ENCODE measurements at places on chromosomes 16 and 17.

DNA sequence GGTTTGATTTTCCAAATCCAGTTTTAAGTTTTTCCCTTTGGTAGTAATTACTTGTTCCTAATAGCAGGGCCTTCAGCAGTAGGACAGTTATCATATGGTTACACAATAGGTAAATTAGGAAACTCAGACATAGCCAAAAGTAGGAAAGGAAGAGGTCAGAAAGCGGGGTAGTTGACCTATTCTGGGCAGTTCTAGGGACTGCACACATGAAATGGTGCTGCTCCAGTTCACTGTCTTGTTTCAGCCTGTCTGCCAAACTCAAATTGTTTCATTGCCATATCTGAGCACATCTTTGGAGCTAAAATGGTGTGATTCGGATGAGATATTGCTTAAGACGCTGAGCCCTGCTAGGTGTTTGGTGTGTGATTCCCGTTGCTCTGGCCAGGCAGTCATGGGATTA is 56.7 kb downstream of the TANGO6 start:
- no peak for DNase-seq

- DNase-seq, result no peak
Observed at GRCh38 chr16:24668481-24669061, 60.9 kb upstream of the TNRC6A start.

GRCh38 chr16:70407811-70408274 is 31.1 kb downstream of the ST3GAL2 start:
- no peak for DNase-seq

DNA sequence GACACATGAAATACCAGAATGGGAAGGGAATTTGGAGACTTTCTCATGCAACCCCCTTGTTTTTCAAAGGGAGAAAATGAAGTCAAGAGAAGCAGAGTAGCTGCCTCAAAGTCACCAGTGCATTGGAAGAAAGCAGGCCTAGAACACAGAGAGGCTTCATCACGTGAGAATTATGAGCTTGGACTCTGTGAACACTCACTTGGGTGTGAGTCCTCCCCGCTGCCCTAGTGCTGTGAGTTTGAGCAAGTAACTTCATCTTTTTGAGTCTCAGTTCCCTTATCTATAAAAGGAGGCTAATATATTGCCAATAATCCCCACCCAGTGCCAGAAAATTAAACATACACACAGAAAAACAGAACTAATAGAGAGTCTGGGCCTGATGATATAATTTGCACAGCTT is 315.8 kb downstream of the XYLT1 start:
- DNase-seq, result no peak

GRCh38 chr16:83345846-83346640 is 461.7 kb upstream of the HSBP1 start:
- DNase-seq, result no peak

DNA sequence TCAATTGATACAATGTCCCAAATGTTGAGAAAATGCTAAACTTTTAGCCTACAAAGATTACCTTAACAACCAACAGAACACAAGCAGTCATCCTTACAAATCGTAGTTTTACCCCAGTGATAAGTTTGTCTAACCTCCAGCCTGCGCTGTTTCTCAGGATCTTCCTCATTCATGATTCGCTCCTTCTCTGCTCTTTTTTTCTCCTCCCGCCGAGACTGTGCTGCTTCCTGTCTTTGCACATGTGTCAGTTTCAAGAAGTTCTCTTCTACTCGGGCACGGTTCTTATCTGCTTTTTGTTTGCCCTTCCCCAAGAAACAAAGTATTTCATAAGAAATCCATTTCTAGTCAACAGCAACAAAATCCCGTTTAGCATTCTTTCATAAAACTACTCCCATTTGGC is 10.2 kb upstream of the STRADA start:
- no peak for DNase-seq

DNA sequence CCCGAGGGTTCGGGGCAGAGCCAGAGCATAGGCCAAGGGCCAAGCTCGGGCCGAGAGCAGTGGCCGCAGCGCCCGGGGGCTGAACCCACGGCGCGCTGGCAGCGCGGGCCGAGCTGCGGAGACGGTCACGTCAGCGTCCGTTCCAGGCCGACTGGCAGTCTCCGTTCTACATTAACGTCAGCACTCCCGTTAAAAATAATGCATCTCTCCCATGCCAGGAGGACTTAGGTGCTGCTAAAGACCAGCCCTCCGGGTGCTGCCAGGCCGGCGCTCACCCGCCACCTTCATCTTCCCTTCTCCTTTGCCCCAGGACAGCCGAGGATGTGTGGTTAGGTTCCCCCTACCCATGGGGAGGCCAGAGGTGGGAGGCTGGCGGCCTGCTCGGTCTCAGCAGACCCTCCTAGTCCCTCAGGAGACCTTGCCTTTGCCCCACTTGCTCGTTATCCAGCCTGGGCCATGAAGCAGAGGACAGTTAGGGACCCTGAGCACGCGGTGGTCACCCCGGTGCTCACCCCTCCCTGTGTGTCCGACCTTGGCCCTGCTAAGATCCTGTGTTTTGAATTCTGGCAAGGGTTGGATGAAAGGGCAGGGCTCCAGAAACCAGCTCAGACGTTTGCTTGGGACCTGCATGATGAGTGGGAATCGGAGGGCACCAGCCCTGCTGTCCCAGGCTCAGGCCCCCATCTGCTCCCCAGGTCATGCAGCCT is 572 bp downstream of the MPG start:
- DNase-seq, result no peak

DNA sequence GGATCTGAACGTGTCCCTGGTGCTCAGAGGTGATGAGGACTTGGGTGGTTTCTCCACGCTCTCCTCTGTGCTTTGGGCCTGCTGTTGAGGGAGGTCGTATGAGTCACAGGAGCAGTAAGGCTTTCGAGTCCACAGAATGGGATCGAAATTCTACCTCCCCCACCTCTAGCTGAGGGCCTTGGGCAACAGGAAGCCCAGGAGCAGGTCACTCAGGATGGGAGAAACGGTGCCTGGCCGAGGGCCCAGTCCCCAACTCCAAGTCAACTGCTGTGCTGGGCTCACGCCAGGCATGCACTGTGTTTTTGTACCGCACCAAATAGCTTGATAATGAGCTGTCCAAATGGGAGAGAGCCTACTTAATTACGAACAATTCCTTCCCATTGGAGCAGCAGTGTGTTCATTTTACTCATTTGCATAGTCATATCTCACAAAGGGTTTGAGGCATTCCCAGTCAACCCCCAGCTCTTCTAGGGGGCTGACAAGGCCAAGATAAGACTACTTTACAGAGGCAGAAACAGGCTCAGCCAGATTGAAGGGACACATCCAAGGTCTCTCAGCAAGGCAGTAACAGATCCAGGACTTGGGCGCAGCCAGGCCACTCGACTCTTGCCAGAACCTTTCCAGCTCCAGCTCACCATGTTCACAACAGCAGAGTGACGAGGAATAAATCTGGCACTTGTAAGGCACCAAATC is 53.6 kb downstream of the WNT3 start:
- DNase-seq, result no peak

- no peak for DNase-seq
Observed at GRCh38 chr17:21352221-21352980, 23.8 kb upstream of the KCNJ12 start.

DNA sequence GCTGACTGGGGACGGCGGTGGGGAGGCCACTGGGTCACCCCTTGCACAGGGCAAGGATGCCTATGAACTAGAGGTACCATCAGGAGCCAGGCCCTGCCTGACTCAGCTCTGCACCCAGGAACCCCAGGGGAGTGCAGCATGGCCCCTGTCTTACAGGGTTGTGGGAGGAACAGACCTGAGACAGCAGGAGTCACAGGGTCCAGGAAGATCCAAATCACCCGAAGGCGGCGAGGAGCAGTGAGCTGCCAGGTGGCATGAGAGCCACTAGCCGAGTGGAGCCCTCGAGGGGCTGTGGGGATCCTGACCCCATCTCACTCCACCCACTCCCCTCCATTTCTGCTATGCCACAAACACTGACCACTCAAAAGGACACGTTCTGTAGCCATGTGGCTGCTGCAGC is 30.8 kb downstream of the PLD6 start:
- no peak for DNase-seq

DNA sequence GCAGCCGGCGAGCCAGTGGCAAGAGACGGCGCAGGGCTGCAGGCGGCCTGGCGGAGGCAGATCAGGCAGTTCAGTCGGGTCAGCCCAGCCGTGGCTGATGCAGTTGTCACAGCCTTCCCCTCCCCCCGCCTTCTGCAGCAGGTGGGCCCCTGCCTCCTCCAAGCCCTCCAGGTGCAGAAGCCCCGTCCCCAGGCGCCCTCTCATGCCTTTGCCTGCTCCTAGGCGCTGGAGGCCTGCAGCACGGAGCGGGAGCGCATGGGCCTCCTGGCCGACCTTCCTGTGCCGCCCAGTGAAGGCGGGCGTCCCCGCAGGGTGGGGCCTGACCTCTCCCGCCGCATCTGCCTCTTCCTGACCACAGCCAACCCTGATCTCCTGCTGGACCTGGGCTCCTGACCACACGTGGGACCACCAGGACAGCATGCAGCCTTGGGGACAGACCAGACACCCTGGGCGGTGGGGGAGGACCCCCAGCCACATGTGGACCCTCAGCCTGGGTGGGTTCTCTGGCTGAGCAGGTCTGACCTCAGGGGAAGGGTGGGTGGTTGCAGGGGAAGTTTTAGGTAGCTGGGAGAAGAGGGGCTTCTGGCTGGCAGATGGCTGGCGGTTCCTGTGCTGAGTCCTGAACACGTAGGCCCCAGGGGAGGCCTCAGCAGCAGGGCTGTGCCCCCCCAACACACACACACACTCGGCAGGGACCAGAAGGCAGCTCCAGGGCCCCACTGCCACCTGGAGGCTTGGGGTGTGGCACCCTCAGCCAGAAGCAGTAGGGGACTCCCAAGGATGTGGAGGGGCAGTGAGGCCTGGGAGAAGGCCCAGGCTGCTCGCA is 3.1 kb upstream of the MRPS34 start:
- no peak for DNase-seq

DNA sequence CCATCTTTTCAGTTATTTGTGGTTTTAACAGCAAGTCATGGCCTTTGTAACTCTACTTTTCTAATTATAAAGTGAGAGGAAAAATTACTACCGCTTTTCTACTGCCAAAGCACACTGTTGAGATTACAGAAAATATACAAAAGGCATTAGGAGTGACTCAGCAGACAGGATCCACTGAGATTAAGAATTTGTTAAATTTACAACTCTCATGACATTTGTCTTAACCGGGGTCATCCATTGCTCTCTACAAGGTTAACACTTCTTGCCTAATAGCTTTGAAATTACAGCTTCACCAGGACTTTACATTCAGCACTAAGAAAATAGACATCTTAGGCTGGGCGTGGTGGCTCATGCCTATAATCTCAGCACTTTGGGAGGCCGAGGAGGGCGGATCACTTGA is 93.4 kb downstream of the SSH2 start:
- DNase-seq, result no peak

DNA sequence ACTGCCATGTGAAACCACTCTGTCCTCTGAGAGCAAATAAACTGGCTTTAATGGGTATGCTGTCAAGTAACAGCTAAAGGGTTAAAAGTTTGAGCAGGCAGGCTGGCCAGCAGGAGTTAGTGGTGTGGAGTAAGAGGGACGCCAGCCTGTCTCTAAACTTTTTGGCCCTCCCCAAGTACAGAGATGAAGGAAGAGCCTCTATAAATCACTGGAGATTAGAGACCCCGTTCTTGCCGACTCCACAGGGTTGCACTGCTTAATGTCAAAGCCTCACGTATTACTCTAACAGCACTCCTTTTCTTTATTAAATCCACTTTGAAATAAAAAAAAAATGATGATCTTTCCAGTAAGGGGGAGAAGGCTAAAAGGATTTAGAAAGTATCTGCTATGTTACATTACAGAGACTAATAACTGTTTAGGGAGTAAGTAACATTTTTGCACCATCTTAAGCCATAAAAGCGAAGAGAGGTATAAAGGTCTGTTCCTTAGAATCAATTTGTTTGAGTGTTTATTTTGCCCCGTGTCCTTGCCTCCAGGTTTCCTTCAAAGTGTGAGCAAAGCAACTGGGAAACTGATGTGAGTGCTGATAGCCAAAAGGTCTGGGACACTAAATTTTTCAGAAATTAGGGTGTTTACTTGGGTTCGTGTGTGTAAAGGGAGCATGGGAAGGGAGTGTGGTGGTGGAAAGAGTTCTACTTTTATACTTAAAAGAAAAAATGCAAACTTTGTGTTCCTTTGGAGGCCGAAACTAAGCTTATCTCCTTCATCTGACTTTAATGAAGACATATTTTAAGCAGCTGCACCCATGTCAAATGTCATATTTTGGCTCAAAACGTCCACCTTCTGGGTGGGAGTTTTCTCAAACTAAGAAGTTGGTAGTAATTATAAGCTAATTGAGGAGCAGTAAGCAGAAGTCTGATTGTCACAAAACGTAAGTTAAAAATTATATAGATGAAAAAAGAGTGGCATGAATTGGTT is 109.9 kb upstream of the TBX2 start:
- DNase-seq, result no peak

DNA sequence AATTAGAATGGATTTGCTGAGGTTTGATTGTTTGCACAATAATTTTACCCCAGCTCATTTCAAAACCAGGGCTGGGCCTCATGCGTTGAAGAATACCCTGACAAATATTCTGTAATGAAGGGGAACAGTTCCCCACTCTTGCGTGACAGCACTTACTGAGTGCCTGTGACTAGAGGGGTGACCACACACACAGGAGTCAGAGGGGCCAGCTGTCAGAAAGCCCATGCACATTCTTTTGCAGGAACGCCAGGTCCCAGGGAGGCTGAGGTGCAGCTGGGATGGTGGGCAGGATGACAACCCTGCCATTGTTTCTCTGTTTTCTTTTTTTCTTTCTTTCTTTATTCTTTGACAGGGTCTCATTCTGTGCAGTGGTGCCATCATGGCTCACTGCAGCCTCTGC is 44.6 kb downstream of the SMPD3 start:
- DNase-seq, result no peak

DNA sequence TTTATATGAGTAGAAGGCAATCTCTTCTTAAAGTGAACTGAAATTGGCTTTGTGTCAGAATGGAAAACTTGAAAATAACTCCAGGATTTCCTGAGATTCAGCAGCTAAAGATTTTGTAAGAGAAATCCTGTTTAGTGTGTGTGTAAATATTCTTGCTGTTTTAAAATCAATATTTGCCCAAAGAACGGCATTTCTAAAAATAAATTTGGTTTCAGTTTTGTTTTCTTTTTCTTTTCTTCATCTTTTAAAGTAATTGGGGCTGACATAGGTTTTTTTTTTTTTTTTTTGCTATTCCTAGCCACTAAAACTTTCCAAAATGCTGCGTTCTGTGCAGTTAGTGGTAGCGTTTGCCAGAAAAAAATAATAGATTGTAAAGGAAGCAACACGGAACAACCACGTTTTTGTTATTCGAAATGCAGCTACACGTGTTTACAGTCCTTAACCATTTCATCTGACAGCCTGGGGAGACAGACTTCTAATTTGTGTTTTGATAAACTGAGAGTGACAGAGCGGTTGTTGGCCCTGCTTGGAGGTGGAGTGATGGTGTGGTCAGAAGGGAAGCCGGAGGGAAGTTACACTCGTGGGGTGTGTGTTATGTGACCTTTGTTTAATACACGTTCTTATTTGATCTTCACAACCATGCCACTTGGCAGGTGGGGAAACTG is 21.6 kb upstream of the SMPD3 start:
- DNase-seq, result no peak

DNA sequence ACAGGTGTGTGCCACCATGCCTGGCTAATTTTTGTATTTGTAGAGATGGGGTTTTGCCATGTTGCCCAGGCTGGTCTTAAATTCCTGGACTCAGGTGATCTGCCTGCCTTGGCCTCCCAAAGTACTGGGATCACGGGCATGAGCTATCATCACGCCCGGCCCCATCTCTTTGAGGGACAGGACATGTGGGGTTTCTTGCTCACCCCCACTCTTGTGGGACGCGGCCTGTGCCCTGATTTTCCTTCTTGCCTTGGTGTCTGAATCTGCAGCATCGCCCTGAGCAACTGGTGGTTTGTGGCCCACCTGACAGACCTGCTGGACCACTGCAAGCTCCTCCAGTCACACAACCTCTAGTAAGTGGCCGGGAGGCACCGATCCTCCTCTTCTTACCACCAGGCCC is 25.6 kb downstream of the NUP85 start:
- no peak for DNase-seq
